ENCODE measurements at places on chromosomes 2 and 18.

DNA sequence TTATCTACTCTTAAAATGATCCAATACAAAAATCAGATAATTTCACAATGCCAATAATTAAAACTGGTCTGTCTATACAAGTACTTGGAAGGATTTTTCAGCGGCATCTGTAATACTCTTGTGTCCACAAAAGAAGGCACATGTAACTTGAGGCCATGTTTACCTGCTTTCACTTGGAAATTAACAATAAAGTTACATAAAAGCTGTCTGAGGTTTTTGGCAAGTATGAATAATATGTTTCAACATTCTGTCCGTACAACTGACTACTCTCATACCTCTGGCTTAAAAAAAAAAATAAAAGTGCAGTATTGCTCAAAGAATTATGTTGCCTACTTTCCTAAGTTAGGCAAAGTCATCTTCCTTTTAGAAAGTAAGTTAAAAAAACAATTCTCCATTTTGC lies 253.6 kb downstream of the NBAS start:
- DNase-seq: no peak

GRCh38 chr2:113135317-113135716 lies 7.9 kb downstream of the IL1RN start:
- no peak for DNase-seq

- DNase-seq: no peak
These were observed 97.0 kb upstream of the CD226 start for GRCh38 chr18:70044632-70045031.

DNA sequence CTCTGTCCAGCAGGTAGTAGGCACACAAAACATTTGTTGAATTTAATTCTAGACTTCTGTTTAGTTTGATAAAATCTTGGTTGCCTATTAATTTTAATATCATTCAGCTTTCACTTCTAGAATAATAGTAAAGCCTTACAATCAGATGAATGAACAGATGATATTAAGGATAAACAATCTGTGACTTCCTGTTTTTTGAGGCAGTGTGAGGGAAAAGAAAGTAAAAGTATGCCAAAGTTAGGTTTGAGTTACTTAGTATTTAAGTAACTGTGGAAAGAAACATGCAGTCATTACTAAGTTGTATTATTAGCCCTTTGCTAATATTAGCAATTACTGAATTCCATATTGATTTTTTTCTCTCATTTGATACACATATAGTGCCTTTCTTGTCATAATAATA lies 31.5 kb downstream of the EPB41L5 start:
- DNase-seq: no peak

- DNase-seq: no peak
These were observed 1845.6 kb upstream of the PIK3C3 start for GRCh38 chr18:40109252-40110049.

GRCh38 chr2:85133751-85134254 lies 611 bp downstream of the TCF7L1 start:
- DNase-seq: peak; percentile 30

GRCh38 chr2:201122276-201122675 lies 6.3 kb downstream of the CFLAR start:
- DNase-seq: no peak

- DNase-seq: no peak
These were observed 19.4 kb downstream of the SRSF7 start for GRCh38 chr2:38731684-38732221.

DNA sequence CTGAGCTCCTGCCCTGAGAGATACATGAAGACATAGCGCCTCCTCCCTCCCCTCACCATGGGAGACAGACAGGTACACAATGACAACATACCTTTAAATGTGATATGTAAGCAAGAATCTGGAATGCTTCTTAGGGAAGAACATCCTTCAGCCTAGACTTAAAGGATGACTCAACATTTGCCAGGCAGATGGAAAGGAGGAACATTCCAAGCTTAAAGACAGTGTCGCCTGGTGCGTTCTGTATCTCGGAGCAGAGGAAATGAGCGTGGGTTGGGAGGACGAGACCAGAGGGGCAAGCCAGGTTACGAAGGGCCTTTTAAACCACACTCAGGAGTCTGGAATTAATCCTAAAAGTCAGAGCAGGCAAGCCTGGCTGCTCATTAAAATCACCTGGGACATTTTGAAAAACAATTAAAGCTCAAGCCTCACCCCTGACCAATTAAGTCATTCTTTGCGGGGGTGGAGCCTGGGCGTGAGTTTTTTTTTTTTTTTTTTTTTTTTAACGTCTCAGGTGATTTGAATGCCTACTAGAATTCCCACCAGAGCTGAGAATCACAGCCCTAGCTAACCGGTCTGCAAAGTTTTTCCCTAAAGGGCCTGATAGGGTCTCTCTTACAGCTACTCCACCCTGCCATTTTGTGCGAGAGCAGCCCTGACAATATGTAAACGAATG lies 131.2 kb upstream of the SEC11C start:
- no peak for DNase-seq

DNA sequence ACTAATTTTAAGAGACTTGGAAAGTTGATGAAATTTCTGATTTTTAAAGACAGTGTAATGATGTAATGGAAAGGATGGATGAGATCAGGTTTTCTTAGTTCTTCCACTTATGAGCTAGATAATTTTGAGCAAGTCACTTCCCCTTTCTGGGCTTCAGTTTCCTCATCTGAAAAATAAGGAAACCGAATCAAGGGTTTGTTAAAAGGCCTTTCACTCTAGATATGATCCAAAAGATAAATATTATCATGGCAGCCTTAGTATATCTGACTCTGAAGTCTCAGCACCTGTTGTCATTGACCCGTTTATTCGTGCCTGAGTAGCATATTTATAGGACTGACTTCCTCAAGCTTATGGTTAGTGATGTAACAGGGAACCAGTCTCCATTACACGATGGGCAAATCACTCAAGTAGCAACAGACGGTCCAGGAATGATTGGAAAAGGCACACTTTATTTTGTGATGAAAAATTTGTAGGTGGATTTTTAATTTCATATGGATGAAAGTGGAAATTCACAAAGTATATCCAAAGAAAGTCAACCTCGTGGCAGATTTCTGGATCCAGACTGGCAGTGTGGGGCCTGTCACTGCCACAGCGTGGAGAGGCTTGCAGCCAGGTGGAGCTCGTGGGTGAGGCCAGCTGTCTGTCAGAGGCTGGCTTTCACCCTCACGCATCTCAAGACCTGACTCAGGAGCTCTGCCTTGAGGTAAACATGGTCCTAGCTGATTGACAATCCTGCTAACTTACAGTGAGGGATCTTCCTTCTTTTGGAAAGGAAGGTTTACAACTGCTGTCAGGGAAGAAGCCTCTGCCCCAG lies 137.9 kb upstream of the CXCR4 start:
- DNase-seq: no peak

DNA sequence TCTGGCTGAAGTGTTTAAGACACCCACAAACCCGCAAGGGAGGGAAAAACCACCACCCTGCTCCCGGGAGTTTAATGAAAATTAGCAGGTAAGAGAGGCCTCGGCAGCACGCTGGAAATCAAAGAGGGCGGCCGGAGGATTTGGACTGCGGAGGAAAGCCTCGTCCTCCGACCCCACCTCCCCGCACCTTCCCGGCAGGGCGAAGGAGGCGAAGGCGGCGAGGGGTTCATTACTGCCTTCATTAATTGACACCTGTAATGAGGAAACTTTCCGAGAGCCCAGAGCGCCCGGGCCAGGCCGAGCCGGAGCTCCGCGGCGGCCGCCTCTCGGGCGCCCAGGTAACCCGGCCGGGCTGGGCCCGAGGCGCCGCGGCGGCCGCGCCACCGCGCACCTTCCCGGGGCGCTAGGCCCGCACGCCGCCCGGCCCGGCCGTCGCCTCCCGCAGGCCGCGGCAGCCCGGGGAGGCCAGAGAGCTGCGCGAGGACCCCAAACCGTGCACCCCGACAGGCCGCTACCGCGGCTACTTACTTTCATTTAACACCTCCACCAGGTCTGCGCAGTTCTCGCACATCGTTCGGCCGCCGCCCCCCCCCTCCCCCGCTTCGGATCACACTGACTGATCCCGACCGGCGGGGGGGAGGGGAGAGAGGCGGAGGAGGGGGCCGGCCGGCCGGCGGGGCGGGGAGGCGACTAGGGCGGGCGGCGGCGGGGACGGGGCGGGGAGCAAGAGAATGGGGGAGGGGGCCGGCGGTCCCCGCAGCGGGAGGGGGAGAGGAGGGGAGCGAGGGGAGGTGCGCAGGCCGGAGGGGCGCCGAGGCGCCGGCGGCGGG lies 550 bp downstream of the USP34 start:
- peak; percentile 88 for DNase-seq

GRCh38 chr2:1497122-1497611 lies 83.9 kb downstream of the TPO start:
- DNase-seq: no peak

GRCh38 chr2:181575650-181576025 lies 81.3 kb downstream of the CERKL start:
- no peak for DNase-seq

- DNase-seq: no peak
These were observed 224.7 kb downstream of the CDH7 start for GRCh38 chr18:65975536-65975935.

DNA sequence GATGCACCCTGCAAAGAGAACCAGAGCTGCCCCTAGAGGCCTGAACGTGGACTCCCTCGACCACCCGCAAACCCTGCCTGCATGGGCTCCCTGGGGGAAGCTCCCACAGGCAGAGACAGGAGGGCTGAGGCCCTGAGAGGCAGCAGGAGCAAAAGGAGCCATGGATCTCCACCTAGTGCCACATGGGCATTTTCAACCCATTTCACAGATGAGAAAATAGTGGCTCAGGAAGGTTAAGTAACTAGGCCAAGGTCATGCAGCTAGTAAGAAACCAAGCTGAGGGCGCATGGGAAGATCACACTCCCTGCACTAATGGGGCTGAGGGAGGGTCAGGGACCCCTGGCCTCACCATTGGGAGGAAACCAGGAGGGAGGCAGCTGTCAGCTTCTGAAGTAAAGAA lies 271.7 kb upstream of the RAB6C start:
- no peak for DNase-seq

DNA sequence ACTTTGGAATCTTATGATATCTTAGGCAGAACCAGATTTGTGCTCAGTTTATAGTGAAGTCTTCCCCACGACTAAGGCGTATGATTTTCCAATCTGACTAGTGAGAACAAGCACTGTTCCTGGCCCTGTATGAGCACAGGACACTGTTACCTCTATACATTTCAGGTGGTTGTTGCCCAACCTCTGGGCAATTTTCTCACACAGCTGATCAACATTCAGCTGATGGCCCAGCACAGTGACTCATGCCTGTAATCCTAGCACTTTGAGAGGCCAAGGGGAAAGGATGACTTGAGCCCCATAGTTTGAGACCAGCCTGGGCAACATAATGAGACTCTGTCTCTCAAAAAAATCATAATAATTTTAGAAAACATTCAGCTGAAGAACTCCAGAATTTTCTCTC lies 119.5 kb downstream of the ASXL3 start:
- no peak for DNase-seq

GRCh38 chr18:63262369-63263335 lies 56.9 kb downstream of the BCL2 start:
- DNase-seq: no peak

- DNase-seq: no peak
These were observed 270.4 kb downstream of the TWIST2 start for GRCh38 chr2:239118264-239118663.

DNA sequence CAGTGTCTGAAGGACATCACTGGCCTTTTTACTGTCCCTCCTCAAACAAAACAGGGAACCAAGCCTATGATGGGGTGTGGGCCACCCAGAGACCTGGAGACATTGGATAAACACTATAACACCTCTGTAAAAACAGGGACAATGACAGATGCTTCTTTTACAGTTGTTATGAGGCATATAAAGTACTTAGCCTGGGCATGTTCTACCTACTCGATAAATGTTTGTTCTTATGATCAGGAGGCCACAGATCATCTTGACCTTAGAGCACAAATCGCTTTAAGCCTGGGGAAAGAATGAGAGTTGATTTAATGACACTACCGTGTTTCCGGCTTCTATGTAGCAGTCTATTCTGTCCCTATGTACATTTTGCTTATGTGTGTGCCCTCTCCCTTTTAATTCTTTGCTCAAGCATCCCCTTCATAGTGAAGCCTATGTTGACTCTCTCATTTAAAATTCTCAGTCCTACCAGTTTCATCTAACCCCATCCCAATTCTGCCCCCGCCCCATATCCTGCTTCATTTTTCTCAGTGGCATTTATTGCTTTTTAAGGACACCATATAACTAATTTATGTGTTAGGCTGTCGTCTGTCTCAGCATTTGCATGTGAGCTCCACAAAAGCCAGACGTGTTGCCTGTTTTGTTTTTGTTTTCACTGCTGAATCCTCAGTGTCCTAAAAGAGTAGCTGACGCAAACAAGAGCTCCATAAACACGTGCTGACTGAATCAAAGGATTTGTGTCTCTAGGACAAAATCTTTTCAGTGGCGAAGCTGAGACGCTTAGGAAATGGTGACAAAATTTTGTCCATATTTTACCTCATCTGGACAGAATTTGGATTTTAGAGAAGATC lies 182.3 kb upstream of the ST6GAL2 start:
- no peak for DNase-seq

DNA sequence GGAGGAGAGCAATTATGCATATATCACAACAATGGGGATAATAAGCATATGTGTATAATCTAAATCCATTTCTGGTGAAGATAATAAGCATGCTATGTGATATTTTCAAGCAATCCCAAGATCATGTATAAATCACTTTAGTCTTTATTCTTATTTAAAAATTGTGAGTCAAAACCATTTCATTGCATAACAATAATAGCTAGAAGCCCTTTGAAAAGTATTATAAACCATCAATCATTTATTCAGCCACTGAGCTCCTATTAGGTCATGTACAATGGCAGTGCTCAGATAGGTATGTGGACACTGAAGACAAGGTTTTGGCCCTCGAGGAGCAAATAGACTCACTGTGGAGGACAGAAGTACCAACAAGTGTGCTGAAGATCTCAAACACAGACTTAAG lies 113.1 kb downstream of the CDCA7 start:
- DNase-seq: no peak

GRCh38 chr18:40307627-40308026 lies 1647.4 kb upstream of the PIK3C3 start:
- no peak for DNase-seq

DNA sequence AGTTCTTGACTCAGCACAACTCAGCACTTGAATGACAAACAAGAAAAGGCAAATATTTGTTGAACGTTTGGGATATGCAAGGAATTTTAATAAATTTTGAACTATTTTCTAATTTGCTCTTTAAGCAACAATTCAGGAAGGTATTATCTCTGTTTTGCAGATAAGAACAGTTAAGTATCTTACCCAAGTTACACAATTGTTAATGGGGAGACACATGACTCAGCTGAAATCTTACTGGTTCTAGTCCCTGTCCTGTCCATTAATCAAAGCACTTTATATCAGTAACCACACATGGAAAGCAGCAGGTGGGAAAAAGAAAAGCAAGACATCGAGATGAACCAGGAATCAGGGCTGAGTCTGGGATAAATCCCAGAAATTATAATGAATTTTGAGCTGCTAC lies 493.9 kb upstream of the PIK3C3 start:
- no peak for DNase-seq

All from stimulated activated CD8-positive, alpha-beta memory T cell treated with anti-CD3 and anti-CD28 coated beads, Interleukin-4, amount 100 ng/mL, for 48 hours (primary cell).